ENCODE measurements at places on chromosomes 7 and 10. TPM values are rescaled to one million over a fixed set of nuclear protein-coding genes. Genes with fewer than 3 reads are reported as not detected.

The CRYGN gene
- not detected for total RNA-seq

The TAS2R3 gene
- 4.6 TPM for total RNA-seq

The ANKRD7 gene
- total RNA-seq: 16.8 TPM

The CALD1 gene
- total RNA-seq: 43.6 TPM

The ZCWPW1 gene
- 2.1 TPM for total RNA-seq

The SAP25 gene
- total RNA-seq: not detected

The TUBB8 gene
- total RNA-seq: not detected

The ACBD7 gene
- 54.2 TPM for total RNA-seq

The SUN3 gene
- 0.69 TPM for total RNA-seq

The GRK5 gene
- total RNA-seq: 21.5 TPM

The GIMAP2 gene
- total RNA-seq: 6.7 TPM

The RET gene
- total RNA-seq: 11.3 TPM

The OR6V1 gene
- not detected for total RNA-seq

The CCL26 gene
- not detected for total RNA-seq

The PAX4 gene
- total RNA-seq: not detected

The GBX1 gene
- total RNA-seq: 1.6 TPM

The SFTPA1 gene
- total RNA-seq: not detected

The MYOZ1 gene
- 0.46 TPM for total RNA-seq

The GET4 gene
- 17.5 TPM for total RNA-seq

The FHIP2A gene
- 50.3 TPM for total RNA-seq

The CPA1 gene
- total RNA-seq: not detected

The OR2A7 gene
- 0.69 TPM for total RNA-seq

The MKX gene
- total RNA-seq: 3.2 TPM

The ADCY1 gene
- total RNA-seq: 107 TPM

The C7orf57 gene
- 5.8 TPM for total RNA-seq

The OTUD1 gene
- 17.1 TPM for total RNA-seq

The RASSF4 gene
- total RNA-seq: 15.7 TPM

The GCK gene
- total RNA-seq: 13.8 TPM

The PTN gene
- total RNA-seq: 576 TPM

The AQP1 gene
- total RNA-seq: 7.6 TPM

The GPRIN2 gene
- total RNA-seq: 31.8 TPM

The ZNF3 gene
- 39.4 TPM for total RNA-seq

The PKD2L1 gene
- 0.46 TPM for total RNA-seq

Measured in diencephalon (tissue), 1 donor.